Jurkat, Clone E6-1 (cell line): ENCODE measurements at places on chromosomes 2 and 18.

DNA sequence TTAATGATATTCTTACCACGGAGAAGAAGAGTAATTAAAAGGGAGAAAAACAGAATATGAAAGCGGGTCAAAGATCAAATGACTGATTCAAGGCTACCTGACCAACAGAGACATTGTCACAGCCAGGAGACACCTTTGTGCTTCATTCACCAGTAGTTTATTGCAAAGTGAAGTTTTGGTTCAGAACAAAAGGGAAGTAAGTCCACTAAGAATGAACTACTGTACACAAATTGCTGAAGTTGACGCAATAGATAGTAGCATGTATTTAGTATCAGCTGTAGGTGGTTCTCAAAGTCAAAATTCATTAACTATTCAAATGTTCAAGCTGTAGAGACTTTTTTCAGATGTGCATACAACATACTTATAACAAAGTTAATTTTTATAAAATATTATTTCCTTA is 64.7 kb upstream of the COX7A2L start:
- DNase-seq: no peak

GRCh38 chr2:65553504-65554074 is 121.2 kb upstream of the SPRED2 start:
- no peak for DNase-seq

GRCh38 chr2:226114436-226114835 is 685.2 kb downstream of the IRS1 start:
- DNase-seq: no peak

GRCh38 chr2:29270701-29271121 is 155.5 kb downstream of the CLIP4 start:
- DNase-seq: no peak

DNA sequence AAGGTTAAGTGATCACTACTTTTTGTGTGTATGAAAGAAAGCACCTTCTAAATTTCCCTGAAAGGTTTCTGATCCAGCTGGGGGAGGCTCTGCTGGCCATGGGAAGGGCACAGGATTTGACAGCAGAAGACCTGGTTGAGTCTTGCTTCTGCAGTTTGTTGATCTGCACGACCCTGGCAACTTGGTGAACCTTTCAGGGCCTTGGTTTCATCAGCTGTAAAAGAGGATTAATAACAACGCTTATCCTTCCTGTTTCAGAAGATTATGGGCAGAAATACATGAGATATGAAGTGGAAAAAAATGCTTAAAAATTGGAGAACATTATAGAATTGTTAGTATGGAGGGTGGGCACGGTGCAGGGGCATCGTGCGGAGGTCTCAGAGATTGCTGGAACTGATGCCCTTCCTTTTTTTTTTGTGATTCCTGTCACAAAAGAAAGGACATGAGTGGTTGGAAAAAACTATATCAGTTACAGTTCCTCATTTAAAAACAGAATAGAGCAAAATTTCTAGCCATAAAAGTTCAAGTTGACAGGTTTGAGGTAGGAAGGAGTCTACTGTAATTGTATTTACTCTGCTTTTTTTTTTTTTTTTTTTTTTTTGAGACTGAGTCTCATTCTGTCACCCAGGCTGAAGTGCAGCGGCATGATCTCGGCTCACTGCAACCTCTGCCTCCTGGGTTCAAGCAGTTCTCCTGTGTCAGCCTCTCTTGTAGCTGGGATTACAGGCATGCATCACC is 47.4 kb downstream of the MFSD6 start:
- no peak for DNase-seq

GRCh38 chr2:191696966-191697365 is 19.0 kb downstream of the NABP1 start:
- no peak for DNase-seq

DNA sequence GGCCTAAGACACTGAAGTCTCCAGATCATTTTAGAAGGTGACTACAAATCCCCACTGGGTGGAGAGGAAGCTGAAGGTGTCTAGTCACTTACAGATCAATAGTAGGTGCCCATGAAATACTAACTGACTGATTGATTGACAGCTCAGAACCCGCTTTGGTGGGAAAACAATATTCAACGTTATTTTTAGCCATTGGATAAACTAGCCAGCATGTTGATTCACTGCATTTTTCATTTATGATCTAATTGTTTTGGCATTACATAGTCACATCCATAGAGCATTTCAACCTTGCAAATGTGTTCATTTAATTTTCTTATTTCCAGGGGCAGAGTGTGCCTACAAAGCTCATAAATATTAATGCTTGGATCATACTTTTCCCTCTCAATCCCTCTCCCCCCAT is 162.3 kb downstream of the MREG start:
- DNase-seq: no peak

GRCh38 chr2:119293254-119293653 is 69.6 kb downstream of the STEAP3 start:
- DNase-seq: no peak

GRCh38 chr2:3479430-3480320 is 39.7 kb downstream of the ADI1 start:
- DNase-seq: peak; percentile 46

- no peak for DNase-seq
Observed at GRCh38 chr2:140873915-140874531, 1256.8 kb downstream of the LRP1B start.

GRCh38 chr2:175981551-175981950 is 20.5 kb downstream of the LNPK start:
- DNase-seq: no peak

- no peak for DNase-seq
Observed at GRCh38 chr2:47300609-47301276, 102.2 kb upstream of the MSH2 start.

DNA sequence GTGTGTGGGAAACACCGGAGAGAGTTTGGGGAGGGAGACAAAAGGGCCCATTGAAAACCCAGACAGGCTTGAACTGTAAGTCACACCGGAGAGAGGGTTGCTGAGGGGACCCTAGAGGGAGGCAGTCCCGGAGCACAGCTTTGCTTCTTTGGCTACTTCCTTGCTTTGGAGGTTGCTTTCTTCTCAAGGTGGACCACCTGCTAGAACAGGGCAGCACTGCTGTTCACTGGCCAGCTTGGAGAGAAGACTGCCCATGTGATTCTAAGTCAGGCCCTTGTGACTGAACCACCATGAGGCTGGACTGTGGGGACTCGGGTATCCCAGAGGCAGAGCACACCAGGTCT is 4.4 kb downstream of the ACTG2 start:
- DNase-seq: no peak

DNA sequence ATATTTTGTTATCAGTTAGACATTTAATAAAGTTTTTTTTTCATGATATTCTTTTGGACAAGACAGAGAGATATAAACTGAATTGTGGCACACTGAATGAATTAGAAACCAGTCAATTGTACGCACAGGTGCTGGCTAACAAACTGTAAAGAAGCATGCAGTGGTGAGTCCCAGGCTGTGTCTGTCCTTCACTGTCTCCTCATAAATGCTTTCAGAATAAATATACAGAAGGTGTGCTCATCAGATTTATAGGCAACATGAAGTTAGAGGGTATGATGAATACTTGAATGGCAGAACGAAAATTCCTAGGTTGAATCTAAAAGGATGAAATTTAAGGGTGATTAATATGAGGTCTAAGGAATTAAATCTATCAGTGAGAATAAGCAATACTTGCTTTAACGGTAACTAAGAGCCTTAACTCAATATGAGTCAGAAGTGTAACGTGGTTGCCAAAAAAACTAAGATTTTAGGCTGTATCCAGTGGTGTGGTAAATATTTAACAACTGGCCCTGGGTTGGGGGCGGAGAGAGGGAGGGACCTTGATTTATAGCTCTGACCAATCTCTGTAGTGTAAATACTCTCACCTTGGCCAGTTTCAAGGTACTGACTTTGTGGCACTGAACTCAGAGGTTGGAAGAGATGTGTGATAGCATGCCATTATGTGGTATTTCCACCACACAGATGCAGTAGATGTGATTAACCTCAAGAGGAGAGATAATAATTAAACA is 41.9 kb upstream of the AAK1 start:
- DNase-seq: no peak

- DNase-seq: no peak
Observed at GRCh38 chr2:27689424-27689823, 25.7 kb downstream of the SLC4A1AP start.

DNA sequence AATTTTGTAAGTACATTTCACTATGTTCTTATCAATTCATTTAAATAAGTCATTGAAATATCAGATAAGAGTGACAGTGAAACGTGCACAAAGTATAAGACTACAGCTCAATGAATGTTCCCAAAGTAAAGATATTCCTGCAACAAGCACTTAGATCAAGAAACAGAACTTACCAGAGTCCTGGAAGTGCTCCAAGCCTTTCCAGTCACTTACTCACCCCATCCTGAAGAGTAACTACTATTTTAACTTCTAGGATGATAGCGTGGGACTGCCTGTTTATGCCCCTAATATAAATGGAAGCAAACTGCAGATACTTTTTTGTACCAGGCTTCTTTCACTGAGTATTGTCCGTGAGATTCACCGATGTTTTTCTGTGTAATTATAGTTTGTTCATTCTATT is 768.9 kb downstream of the SLC4A3 start:
- DNase-seq: no peak

GRCh38 chr2:169363560-169364150 is 1.3 kb upstream of the LRP2 start:
- peak; percentile 29 for DNase-seq

- no peak for DNase-seq
Observed at GRCh38 chr2:158598862-158599517, 142.2 kb downstream of the PKP4 start.

- DNase-seq: no peak
Observed at GRCh38 chr18:80246445-80247392, 595 bp downstream of the PARD6G start.

DNA sequence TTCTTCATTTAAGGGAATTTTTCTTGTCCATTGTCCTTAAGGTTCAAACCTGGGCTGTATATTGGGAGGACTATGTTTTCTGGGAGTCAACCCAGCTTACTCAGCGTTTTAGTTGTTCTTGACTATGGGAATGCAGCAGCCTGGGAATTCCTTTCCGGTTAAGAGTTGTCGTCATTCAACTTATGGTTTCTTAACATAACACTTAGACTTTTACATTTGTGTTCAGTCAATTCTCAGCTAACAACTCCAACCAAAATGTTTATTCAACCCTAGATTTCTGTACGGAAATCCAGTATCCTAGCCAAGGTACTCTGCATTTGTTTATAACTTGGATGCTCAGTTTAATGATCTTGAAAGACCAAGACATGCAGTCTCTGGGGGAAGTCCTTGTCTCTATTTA is 960.9 kb downstream of the CBLN2 start:
- no peak for DNase-seq

DNA sequence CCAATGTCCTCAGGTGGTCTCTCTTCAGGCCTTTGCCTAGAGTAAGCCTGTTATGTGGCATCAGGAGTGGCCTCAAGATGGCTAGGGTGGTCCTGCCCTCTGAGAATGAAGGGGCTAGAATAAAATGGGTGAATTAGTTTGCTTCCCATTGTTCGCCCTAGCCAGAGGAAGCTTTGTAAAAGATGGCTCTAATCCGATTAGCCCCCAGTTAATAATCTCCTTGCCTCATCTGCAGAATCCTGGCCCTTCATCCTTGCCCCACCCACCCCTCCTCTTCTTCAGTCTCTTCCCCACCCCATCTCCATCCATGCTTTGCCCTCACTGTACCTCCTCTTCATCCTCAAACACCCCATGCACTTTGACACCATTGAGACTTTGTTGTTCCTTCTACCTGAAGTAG is 57.4 kb upstream of the LGALSL start:
- DNase-seq: no peak

- no peak for DNase-seq
Observed at GRCh38 chr2:38889575-38889974, at the start of gene ARHGEF33. Gene ARHGEF33 (plus strand): TSS chr2:38889875. CDS start chr2:38919448, 29,573 bp downstream.

- peak; percentile 31 for DNase-seq
Observed at GRCh38 chr18:68532328-68532885, 182.5 kb downstream of the TMX3 start.

DNA sequence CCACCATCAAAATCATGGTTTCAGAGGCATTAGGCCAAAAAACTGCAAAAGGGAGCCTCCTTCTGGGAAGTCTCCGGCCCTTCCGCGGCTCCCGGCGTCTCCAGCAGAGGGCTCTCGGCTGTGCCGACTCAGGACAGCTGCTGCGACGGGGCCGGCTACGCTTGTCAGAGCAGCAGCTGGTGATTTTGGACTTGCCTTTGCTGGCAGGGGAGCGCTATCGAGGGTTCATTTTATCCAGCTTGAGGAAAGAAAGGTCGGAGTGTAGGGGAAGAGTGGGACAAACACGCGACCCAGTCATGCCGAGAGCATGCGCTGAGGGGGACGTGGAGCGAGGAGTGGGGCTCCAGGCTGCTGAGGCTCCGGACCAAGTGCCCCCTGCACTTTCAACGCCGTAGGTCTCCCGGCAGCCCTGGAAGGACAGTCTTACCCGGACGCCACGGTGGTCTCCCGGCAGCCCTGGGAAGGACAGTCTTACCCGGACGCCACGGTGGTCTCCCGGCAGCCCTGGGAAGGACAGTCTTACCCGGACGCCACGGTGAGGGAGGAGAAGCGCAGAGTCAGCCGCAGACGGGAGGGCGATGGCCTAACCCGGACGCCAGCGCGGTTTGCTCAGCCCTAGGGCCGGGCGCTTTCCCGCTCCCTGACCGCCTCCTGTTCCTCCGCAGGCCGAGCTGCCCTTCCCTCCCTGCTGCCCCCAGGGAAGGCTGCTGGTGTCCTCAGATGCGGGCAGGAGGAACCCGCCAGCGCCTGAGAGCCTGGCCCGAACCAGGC is 21.7 kb downstream of the DDX18 start:
- no peak for DNase-seq

GRCh38 chr2:101253013-101253702 is 472 bp downstream of the CNOT11 start:
- DNase-seq: peak; percentile 65

DNA sequence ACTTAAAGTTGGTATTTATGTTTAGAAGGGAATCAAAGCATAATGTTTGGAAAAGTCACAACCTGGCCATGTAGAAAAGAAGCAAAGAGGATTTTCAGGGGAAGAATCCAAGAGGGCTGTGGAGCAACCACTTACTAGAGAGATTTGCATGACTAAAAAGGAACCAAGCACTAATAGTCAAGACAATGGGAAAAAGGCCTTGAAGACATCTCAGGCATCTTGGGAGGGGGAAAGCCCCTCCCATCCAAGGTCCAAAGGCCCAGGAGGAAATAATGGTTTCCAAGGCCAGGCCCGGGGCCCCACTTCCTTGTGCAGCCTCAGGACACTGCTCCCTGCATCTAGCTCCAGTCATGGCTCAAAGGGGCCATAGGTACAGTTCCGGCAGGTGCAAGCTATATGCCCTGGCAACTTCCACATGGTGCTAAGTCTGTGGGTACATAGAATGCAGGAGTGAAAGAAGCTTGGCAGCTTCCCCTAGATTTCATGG is 128.1 kb downstream of the EIPR1 start:
- no peak for DNase-seq

- DNase-seq: no peak
Observed at GRCh38 chr2:197908990-197909776, 104.8 kb downstream of the PLCL1 start.
